Activated naive CD4-positive, alpha-beta T cell treated with Interleukin-2 at 50 U/mL for 16 hours (primary cell): ENCODE measurements at places on chromosomes 12 and 14.
A peak's percentile ranks its signal among the peaks of the same experiment; 100 is the strongest.

GRCh38 chr12:92879698-92880322 lies 49.3 kb downstream of the EEA1 start:
- no peak for DNase-seq

DNA sequence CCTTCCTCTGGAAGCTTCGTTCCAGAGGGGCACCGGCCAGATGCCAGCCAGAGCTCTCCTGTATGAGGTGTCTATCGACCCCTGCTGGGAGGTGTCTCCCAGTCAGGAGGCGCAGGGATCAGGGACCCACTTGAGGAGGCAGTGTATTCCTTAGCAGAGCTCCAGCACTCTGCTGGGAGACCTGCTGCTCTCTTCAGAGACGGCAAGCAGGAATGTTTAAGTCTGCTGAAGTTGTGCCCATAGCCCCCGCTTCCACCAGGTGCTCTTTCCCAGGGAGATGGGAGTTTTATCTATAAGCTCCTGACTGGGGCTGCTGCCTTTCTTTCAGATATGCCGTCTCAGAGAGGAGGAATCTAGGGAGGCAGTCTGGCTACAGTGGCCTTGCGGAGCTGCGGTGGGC lies 22.2 kb upstream of the NAV3 start:
- DNase-seq: no peak

DNA sequence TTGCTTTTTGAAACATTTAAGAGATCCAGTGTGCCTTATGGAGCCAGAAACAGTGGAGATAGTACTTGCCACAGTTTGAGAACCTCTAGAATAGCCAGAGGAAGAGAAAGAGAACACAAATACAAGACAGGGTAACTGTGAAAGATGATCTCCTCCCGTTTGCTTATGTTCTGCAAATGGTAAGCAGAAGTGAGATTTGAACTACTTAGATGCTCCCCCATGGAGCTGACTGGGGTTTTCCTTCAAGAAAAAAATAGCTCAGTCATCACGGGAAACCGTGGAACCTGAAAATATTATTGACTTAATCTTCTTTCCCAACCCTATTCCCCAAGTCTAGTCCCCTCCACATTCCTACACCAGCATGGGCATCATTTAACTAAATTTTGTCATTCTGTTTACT lies 87.1 kb downstream of the KIF21A start:
- no peak for DNase-seq

DNA sequence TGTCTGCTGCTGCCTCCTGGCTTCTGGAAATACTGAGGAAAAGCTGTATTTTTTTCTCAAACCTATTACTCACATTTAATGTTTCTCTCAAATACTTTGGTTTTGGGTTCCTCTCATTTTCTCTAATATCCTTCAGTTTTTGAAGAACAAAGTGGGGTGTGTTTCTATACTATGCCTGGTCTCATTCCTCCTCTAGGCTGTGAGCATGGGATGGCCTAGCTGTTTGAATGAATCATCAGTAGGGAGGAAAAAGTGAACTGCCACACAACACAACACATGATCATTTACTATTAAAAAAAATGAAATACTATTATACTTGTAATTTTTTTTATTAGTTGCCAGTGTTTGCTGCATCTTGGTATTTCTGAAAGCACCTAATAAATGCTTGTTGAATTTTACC lies 11.3 kb upstream of the SMCO3 start:
- no peak for DNase-seq

DNA sequence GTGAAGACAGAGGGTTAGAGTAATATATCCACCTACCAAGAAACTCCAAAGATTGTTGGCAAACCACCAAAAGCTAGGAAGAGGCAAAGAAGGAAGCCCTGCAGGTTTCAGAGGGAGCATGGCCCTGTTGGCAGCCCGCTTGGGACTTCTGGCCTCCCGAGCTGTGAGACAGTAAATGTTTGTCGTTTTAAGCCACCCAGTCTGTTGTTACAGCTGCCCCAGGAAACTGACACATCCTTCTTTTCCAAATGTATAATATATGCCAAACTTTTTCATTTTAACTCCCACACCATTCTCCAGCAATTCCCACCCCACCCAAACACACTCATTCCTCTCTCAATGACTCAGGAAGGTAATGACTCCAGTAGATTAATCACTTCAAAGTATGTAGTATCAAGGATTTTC lies 74.0 kb downstream of the RPS29 start:
- no peak for DNase-seq

GRCh38 chr14:64760146-64760755 lies 56.0 kb downstream of the PLEKHG3 start:
- DNase-seq: peak; percentile 68

- no peak for DNase-seq
Measured at GRCh38 chr12:15899282-15899870, 11.8 kb upstream of the DERA start.
